Lung microvascular endothelial cell (primary cell): ENCODE measurements at places on chromosomes 5 and 9.
A peak's percentile ranks its signal among the peaks of the same experiment; 100 is the strongest.

- no peak for DNase-seq
Observed at GRCh38 chr9:91647371-91647770, 223.7 kb upstream of the NFIL3 start.

DNA sequence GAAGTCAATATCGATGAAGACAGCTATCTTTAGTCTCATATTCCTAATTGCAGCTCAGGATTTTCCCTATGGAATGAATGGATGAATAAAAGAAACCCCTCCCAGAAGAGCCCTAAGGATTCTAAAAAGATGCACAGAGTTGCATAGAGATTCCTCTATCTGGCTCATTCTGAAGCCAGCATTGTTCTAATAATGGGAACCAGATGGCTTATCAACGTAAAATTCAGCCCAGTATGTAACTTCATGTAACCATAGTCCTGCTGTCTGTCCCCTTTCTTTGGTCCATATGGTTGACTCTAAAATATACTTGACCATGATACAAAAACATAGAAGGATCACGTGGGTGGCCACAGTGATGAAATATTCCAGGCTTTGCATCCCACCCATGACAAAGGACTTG, 508.6 kb downstream of the RASEF start:
- no peak for DNase-seq

DNA sequence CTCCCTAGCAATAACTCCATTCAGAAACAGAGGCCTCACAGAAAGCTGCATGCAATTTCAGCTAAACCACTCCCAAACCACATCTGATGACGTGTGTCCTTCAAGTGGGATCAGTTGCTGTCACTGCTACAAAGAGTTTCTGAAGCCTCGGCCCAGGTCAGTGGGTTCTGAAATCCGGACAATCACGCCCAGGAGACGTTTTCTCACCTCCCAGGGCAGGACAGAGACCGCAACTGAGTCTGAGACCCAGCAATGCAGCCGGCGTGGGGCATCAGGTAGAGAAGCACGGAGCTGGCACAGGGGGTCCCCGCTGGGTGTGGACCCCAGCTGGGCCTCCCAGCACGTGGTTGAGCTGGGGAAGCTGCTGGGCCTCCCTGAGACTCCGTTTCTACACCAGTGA, 2.6 kb upstream of the UBE2QL1 start:
- DNase-seq: no peak

DNA sequence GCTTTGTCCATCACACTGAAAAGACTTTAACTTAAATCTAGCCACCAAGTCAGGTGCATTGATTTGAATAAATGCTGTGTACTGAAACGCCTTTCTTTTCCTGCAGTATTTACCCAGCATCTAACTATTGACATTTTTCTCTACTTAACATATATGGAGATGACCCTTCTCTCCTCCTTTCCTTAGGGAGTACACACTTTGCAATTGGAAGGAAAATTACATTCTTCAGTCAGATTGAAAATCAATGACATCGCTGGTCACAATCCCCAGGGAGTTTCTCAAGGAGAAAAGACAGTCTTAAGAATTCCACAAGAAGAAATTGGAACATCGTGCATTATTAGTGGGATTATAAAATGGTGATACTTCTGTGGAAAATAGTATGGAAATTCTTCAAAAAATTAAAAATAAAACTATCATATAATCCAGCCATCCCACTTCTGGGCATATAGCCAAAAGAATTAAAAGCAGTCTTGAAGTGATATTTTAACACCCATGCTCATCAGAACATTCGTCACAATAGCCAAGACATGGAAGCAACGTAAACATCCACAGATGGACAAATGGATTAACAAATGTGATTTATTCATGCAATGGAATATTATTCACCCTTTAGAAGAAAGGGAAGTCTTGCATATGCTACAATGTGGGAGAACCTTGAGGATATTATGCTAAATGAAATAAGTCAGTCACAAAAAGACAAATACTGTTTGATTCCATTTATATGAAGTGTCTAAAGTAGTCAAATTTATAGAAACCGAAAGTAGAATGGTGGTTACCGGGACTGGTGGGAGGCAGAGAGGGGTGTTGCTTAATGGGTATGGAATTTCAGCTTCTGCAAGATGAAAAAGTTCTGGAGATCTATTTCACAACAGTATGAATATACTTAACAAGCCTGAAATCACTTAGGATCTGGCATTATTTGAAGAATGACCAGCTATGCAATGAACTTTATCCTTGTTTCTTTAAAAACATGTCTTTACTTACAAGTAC, 14.3 kb upstream of the FREM1 start:
- DNase-seq: no peak

DNA sequence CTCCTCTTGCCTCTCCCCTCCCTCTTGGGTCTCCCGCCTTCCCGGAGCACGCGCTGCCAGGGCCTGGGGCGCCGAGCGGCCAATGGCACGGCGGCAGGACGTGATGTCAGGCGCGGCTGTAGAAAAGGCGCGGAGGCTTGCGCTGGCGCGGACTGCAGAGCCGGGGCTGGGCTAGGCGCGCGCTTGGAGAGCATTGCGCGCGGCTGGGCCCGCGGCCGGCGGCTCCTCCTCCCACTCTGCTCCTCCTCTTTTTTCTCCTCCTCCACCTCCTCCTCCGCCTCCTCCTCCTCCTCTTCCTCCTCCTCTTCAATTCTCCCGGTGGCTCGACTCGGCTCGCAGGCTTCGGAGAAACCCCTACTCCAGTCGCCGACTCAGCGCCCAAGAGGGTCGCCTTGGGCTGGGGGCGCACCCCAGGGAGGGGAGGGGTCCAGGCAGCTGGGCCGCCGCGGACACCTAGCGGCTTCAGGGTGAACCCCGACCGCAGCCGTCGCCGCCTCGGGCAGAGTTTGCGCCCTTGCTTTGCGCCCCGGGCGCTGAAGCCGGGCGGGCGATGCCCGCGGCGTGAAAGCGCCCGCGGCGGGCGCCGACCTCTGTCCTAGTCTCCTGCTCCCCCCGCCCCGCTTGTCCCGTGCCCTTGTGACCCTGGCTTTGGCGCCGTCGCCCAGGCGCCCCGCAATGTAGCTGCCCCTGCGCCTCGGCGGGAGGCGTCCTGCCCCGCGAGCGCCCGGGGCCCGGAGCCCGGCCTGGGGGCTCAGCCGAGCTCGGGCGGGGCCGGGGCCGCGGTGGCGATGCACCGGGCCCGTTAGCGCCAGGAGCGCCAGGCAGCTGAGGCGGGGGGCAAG, at the start of gene LHX2:
Gene LHX2 (plus strand): TSS at position 309 of the 842 bp plus-strand sequence. CDS start 581 bp downstream, outside the sequence.
- DNase-seq: peak; percentile 71

DNA sequence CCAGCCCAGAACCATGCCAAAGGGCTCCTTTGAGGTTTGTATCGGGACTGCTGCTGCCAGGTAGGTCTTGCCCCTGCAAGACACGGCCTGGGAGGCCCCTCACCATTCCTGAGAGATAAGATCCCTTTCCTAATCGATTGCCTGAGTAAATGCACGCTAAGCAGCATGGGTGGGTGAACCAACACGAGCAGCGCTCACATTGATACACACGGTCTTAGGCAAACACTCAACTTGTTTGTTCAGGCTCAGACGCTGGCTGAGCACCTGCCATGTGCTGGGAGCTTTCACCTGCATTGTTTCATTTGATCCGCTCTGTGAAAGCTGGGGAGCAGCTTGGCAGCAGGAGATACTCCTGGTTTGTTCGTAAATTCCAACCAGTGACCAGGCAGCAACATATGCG, 76.9 kb upstream of the NEURL1B start:
- no peak for DNase-seq

DNA sequence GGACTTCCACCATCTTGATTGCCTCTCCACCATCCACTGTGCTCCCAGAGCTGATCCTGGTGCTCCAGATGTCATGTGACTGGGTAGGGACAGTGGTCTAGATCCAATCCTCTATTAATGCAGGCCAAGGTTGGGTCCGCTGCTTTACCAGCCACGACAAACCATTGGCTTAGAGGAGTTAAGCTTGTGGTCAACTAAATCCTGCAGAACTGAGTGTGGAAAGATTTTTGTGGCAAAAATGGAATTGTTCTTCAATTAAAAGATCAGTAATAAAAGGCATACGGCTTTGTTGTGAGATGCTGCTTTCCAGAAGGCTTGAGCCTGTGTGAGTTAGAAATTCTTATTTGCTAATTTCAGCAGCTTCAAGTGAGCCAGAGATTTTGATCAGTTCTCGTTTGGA, 30.7 kb downstream of the SLC1A3 start:
- DNase-seq: no peak

DNA sequence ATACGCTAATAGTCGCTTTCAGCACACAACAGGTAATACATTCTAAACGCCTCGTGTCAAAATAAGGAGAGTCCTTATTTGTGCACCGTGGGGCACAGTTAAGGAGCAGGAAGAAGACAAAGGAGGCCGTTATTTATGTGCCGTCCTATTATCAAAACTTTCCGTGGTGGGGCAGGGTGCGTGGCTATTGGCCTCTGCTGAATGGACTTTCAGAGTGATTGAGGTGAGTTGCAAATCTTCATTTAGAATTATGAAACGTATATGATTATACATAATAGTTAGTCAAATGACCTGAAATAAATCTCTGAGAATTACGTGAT, 833 bp downstream of the C5orf24 start:
- peak; percentile 40 for DNase-seq

DNA sequence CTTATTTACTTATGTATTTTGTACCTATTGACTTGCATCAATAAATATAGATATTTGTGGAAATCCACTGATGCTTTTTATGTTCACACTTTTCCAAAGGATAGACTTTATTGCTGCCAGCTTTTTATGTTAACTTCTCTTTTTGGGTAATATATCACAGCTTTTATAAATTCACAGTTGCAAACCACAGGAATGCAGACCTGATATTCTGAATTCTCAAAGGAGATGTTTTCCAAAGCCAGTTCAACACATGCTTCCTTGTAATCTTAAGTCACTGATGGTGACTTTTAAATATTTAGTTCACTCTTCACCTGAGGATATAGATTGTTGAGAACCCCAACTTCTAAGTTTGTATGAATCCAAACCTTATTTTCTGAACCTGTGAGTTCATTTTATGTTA, 223.4 kb upstream of the PRR16 start:
- DNase-seq: no peak

GRCh38 chr5:137629646-137630045, 106.2 kb downstream of the KLHL3 start:
- peak; percentile 63 for DNase-seq

DNA sequence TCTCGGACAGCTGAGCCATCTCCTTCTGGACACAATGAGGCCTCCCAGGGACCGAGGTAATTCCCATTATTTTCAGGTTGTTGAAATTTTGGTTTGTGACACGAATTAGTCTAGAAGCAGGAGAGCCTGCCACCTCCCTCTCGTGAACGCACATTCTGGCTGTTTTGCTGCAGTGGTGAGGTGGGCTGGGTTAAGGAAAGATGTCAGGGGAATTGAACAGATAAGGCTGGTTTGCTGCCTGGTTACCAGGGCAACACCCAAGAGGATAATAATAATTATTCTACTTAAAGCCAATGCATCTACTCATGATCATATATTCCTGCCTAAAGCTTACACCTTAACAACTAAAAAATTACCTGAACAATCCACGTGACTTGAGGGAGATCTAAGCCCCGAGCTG, 38.1 kb downstream of the DDX31 start:
- no peak for DNase-seq

DNA sequence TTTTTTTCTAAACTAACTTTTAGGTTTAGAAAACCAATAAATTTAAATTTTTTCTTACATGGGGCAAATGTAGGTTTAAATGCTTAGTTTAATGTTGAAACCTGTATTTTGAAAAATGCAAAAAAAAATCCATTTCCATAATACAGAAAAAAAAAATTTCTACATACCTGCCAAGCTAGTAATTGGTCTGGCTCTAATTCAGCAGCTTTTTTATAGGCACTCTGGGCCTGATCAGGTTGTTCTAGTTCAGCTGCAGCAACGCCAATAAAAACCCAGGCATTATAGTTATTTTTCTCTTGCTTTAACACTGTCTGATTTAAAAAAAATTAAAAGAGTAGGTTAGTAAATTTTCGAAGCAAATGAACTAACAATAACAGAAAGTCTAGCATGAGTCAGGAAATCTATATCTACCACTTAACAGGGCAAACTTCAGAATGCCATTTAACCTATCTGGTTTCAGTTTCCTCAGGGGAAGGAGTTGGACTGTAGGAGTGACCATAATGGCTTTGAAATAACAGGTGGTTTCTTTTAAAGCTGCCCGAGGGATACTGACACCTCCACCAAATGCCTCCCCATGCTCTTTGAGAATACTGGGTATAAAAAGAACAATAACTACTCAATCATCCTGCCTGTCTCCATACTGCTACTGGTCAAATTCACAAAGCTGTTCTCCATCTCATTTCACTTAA, 11.6 kb downstream of the SKIC3 start:
- no peak for DNase-seq

GRCh38 chr5:1058988-1059883, 50.6 kb downstream of the NKD2 start:
- no peak for DNase-seq

GRCh38 chr9:89465001-89465451, 32.9 kb downstream of the SEMA4D start:
- no peak for DNase-seq

DNA sequence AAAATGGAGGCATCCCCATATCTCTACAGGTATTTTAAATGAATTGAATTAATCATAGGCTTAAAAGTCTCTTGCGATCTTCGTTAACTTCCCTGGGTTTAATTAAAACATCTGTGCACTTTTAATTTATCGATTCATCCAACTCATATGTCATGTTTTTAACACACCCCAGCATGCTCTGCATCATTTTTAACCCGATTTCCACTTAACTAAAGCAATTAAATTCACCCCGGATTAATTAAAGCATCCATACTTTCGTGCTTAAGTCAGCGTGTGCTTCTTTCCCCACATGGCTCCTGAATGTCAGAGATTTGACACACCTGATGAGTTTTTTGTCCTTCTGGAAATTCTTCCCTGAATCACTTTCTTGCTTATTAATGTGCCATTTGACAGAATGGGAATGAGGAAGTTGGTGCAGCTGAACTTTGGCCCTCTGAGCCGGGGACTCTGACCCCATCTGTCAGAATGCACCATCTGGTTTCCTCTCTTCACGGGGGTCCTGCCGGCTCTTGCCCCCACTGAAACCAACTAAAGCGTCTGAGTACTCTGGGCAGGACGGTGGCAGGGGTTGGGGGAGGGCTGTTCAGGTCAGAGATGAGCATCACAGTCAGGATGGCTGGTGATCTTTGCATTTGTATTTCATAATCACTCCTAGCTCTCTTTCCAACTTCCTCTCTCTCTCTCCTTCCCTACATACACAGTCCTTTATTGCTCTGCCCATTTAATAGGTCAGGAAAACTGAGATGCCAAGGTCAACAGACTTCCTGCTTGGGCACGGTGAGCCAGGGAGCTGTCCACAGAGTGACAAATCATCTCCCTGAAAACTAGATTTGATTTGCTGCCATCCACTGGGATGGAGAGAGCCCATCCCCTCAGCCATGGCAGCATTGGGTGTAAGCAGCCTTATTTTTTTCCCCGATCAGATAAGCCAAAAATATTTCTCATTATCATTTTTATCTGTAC, 180.3 kb upstream of the WWC1 start:
- no peak for DNase-seq

DNA sequence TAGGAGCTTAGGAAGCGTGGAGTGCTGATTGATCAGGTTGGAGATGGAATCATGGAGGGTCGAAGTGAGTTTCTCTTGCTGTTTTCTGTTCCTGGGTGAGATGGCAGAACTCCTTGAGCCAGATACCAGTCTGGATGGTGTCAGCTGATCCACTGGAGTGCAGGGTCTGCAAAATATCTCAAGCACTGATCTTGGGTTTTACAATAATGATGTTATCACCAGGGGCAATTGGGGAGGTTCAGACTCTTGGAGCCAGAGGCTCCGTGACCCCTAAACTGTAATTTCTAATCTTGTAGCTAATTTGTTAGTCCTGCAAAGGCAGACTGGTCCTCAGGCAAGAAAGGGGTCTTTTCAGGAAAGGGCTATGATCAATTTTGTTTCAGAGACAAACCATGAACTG, 80.0 kb upstream of the NIPAL4 start:
- no peak for DNase-seq

GRCh38 chr5:36128795-36129194, 22.9 kb downstream of the LMBRD2 start:
- DNase-seq: no peak
